Panc1 (cell line): ENCODE measurements at places on chromosomes 12 and 14.

- no peak for DNase-seq
Measured at GRCh38 chr12:107458163-107458562, 227.4 kb upstream of the PWP1 start.

- DNase-seq: no peak
Measured at GRCh38 chr14:74906925-74907521, 16.0 kb downstream of the RPS6KL1 start.

- DNase-seq: no peak
Measured at GRCh38 chr12:107241411-107241810, 148.1 kb upstream of the CRY1 start.

- DNase-seq: no peak
Measured at GRCh38 chr14:52349731-52350130, 35.6 kb downstream of the PTGER2 start.

DNA sequence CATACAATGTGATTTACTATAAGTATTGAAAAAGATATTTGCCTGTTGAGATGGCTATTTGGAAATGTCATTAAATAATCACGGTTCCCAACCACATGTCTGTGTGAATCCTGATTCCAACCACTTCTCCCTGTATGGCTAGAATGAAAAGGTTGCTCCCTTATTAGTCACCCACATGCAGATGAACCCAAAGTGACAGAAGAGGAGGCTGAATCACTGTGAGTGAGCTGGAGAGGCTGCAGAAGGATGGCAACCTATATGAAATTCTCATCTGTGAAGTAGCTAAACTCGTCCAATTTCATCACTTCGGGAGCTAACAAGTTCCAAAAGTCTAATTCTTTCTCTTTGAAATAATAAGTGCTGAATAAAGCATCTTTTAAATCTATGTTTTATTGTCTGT, 300.5 kb downstream of the PRKD1 start:
- peak; percentile 7 for DNase-seq

DNA sequence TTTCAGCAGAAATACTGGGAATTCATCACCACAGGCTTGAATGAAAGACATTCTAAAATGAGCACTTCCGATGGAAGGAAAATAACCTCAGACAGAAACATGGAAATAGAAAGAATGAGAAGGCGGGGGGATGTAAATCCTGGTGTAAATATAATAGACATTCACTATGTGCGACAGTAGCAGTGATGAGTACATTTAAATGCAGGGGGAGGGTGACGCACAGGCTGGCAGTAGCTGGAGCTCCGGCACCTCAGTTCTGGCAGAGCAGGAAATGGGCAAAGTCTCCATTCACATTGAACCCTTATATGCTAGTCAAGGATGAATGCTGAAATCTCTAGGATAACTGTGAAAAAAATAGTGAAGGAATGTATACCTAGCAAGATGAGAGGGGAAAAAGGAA, 172.7 kb upstream of the C14orf180 start:
- DNase-seq: no peak

DNA sequence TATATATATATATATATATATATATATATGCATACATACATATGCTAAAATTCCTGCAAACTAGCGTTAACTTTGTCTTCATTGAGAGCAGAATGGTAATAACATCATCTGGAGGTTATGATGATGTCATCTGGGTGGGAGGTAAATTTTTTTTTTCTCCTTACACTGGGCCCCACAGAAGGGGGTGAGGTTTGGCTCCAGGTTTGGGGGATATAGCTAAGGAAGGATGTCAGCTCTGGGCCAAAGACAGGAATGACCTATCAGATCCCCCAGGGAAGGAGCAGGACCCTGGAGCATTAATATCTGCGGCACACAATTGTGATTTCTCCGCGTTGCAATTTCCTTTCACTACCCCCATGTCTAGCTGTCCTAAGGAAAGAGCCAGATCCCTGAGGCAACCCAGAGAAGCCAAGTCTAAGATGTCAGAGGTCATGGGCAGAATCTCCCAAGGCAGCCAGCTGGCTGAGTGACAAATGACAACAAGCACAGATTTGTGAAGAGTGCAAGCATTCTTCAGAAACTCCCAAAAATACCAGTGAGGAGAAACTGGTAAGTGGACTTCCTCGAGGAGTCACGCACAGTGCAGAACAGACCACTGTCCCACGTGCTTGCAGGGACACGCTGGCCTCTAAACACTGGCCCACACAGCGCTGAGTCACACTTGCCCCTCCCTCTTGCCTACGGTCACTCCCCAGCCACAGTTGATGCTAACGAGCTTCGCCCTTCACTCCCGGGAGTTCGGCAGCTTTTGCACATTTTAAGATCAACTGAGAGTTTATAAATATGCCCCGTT, 9.9 kb downstream of the UBC start:
- DNase-seq: no peak

DNA sequence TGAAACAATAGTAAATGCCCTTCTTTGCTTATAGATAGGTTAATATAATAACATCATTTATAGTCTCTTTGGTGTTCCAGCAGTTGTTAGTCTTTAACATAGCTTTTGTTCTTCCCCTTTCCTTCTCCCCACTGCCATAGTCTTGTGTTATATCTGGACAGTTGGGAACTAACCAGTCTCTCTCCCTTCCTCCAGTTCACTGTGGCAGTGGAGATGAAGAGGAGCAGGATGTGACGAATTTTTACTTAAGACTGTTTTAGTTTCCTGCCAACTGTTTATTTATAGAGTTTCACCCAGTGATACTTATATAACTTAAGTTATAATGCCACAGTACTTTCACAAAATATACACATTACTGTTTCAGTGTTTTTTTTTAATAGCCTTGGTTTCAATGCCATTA, 277.4 kb downstream of the PDZRN4 start:
- no peak for DNase-seq

- DNase-seq: no peak
Measured at GRCh38 chr12:39923364-39923763, 182.5 kb downstream of the SLC2A13 start.

GRCh38 chr14:84961637-84962036, 568.3 kb upstream of the FLRT2 start:
- no peak for DNase-seq

- DNase-seq: no peak
Measured at GRCh38 chr14:97027256-97027999, 230.2 kb downstream of the VRK1 start.

- DNase-seq: no peak
Measured at GRCh38 chr12:32134101-32134888, 27.6 kb downstream of the BICD1 start.

DNA sequence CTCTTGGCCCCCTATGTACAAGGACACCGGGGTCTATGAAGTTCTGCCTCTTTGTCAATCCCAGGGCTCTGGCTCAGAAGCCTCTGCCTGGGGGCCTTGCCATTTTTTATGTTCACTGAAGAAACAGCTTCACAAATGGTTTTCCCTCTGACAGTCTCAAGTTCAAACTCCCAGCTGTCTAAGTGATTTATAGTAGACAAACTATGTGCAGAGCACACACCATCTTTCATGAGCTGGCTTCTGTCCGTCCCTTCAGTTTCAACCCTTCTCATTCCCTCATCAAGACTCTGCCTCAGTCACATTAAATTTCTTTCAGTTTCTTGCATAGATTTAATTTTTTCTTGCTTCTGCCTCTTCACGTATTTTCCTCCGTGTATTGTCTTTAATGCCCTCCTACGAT, 2.7 kb upstream of the DCD start:
- DNase-seq: no peak

DNA sequence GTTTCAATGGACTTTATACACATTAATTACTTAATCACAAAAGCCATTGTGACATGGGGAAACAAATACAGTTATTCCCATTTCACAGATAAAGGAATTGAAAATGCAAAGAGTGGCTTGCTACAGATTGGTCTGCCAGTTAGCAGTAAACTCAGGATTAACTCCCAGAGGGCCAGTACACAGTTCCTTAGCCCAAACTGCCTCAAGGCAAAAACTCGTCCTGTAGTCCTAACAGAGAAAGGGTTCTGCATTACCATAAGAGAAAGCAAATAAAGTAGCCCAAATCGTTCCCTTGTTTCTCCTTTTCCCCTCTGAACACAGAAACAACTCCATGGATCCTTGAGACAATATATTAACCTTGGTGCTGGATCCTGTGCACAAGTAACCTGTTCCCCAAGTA, 274.4 kb downstream of the LRIG3 start:
- DNase-seq: no peak

DNA sequence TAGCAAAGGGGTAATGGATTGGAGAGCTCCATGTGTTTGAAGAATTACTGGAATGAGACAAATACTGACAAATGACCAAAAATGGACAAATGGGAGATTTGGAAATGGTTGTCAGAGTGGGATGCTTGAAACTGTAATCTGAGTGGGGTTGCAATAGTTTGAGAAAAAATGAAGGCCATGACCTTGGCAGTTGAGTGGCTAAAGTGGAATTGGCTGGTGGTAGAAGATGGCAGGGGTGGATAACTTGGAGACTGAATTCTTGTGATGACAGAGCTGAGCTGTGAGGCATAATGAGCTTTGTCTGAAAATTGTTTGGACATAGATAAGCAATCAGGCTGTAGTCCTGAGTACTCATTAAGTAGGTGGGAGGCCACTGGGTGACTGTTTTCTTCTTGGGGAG, 222.5 kb upstream of the PRICKLE1 start:
- no peak for DNase-seq

DNA sequence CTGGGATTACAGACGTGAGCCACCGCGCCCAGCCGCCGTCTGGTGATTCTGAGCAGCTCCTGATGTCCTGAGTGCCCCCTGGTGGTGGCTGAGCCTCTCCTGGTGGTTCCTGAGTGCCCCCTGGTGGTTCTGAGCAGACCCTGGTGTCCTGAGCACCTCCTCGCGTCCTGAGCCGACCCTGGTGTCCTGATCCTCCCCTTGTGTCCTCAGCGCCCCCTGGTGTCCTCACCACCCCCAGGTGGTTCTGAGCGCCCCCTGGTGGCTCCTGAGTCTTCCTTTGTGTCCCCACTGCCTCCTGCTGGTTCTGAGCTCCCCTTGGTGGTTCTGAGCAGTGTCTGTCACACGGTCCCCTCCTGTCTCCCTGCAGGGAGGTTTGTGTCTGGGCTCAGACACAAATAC, 1304.9 kb downstream of the TMEM121 start:
- DNase-seq: peak; percentile 42

GRCh38 chr14:38261620-38262019, 5.7 kb upstream of the CLEC14A start:
- DNase-seq: no peak

- no peak for DNase-seq
Measured at GRCh38 chr14:103552011-103552845, 10.2 kb downstream of the BAG5 start.

DNA sequence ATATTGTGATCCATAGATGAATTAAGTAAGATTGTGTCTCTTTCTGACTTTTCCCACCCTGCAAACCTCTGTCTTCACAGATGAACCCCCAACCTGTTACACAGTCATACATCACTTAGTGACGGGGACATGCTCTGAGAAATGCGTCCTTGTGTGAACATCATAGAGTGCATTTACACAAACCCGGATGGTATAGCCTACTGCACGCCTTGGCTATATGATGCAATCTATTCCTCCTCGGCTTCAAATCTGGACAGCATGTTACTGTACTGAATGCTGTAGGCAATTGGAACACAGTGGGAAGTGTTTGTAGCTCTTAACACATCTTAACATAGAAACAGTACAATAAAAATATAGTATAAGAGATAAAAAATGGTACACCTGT, 7.4 kb upstream of the TESPA1 start:
- DNase-seq: no peak

GRCh38 chr12:50313256-50313931, 30.1 kb upstream of the LIMA1 start:
- no peak for DNase-seq

GRCh38 chr12:82069931-82070514, 288.2 kb downstream of the CCDC59 start:
- no peak for DNase-seq

- peak; percentile 69 for DNase-seq
Measured at GRCh38 chr12:5003025-5003666, 40.5 kb upstream of the KCNA5 start.

- DNase-seq: no peak
Measured at GRCh38 chr12:105935981-105936380, 202.8 kb downstream of the NUAK1 start.

DNA sequence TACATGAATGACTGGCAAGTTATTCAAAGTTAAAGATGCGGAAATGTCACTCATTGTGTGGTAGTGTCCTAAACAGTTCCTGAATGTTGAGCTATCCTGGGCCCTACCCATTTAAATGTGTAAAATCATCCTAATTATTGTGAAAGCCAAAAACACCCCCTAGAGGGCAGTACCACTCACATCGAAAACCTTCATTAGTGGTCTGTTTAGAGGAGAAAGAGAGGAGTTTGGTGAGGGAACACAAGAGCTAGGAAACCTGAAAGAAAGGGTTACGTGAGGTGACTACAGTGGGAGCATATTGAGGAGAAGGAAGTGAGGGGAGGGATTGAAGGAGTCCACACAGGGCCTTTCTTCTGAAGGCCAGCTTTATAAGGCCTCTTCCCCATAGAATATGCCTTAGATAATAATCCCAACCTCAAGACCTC, 2.5 kb upstream of the TEP1 start:
- no peak for DNase-seq

GRCh38 chr12:53995378-53996239, 4.4 kb upstream of the HOXC9 start:
- DNase-seq: no peak

- peak; percentile 2 for DNase-seq
Measured at GRCh38 chr14:32710731-32711680, 227.7 kb upstream of the NPAS3 start.

DNA sequence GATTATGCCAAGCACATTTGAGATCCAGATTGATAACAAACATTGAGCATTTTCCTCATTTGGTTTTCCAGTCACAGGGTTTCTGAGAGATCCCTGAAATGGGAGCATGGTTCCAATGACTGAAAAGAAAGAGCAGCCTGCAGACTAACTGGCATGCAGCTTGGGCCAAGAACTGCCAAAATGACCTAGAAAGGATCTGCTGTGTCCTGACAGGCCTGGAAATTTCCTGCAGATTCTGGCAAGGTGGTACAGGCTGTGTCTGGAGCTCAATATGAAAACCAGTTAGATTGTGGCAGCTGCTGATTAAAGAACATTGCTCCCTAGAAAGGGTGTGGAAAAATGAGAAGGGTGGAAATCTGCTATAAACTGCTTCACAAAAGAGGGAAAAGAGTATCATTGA, 417.3 kb downstream of the IPO8 start:
- DNase-seq: no peak

- no peak for DNase-seq
Measured at GRCh38 chr14:28765831-28766468, 637 bp upstream of the FOXG1 start.

- no peak for DNase-seq
Measured at GRCh38 chr12:55654511-55655214, 18.0 kb downstream of the OR10P1 start.

- DNase-seq: peak; percentile 74
Measured at GRCh38 chr14:22986508-22987054, 4.2 kb upstream of the AJUBA start.
